ENCODE measurements at places on chromosomes 2 and 18.

DNA sequence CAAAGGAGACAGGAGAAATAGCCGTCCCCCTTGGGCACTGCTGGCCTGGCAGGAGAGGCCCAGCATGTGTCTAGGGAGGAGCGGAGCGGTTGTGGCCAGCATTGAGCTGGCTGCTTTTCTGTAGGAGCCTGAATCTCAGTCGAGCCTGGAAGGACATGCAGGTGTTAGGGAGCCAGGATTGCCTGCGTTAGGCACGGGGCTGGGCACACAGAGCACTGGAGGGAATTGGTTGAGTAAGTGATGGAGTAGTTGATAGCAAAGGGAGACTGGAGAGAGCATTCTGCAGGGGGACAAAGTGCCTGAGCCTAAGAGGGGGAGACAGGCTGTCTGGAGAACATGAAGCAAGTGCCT is 22.8 kb downstream of the ASAP2 start:
- DNase-seq: no peak

- DNase-seq: peak; percentile 6
These were observed 6.9 kb upstream of the CASP10 start for GRCh38 chr2:201176081-201176481.

DNA sequence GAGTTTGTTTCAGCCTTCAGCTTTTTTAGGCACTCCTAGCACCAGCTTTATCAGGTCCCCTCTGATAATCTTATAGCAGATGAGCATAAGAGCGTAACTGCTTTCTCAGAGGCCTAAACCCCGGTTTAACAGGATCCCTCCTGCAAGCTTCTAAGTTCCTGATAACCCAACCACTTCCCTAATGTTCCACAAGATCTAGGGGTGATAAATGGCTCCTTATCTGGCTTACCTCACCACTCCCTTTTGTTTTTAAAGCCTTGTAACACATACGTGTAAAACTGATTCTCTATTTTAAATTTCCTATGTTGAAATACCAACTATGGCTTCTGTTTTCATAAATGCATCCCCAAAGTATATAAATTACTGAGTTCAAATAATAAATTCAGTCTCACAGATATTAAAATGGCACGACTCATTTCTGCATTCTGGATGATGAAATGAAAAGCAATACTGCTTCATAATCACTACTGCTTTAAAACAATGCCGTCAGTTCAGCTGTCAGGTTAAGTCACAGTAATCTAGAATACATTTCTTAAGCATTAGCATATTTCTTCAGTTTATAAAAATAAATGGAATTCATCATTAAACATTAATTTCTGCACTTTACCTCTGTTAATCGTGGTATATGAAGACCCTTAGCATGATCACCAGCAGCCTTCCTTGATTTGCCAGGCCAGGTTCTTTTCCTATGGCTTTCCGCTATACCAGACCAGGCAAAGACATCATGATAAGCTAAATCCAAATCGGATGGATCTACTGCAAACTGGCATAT is 126.3 kb downstream of the C2orf74 start:
- no peak for DNase-seq

- DNase-seq: no peak
These were observed 529.1 kb downstream of the IRS1 start for GRCh38 chr2:226270285-226271058.

GRCh38 chr2:37877457-37878315 is 47.4 kb upstream of the RMDN2 start:
- peak; percentile 45 for DNase-seq

DNA sequence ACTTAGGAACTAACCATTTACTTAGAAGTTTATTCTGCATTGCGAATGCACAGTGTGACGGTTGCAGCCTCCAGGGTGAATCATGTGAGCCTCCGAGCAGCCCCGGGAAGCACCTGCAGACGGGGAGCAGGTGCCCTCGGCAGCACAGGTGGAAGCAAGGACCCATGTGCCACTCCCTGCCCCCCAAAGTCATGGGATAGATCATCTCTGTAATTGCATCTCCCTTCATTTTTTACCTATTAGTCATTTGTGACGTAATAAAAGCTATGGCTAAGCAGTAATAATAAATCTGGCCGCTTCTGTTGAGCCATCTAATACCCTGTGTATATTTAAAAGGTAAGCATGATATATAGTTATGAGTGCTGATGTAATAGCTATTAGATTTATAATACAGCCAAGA is 97.2 kb downstream of the PTGR3 start:
- peak; percentile 7 for DNase-seq

DNA sequence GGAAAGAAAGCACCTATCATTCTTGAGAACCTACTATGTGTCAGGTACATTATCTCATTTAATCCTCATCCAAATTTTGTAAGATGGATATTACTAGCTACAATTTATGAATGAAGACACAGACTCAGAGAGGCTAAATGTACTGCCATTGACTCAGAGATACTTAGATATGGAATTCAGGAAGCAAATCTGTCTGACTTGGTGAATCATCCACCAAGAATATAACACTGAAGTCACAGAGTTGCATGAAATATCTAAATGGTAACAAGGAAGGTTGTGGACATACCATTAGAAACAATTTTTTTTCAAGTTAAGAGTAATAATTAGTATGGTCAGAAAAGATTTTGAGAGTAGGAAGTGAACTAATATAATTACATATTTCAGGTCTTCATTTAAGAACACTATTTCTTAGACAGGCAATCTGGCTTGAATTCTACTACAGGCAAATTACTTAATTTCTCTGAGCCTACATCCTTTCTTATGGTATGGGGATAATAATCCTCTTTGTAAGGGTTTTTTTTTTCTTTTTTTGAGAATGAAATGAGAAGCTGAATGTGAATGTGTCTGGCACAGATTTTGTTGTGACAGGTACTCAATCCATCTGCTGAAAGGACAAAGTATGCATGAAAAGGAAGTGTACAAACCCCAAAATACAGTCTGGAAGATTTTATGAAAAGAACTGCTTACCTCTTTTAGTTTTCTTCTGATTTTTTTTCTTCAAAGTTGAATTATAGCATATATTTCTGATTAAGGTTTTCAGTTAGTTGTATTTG is 14.8 kb upstream of the C2orf66 start:
- no peak for DNase-seq

- no peak for DNase-seq
These were observed 79.8 kb downstream of the LIMS1 start for GRCh38 chr2:108614043-108614545.

- no peak for DNase-seq
These were observed 629.9 kb upstream of the ACVR2A start for GRCh38 chr2:147214914-147215313.

DNA sequence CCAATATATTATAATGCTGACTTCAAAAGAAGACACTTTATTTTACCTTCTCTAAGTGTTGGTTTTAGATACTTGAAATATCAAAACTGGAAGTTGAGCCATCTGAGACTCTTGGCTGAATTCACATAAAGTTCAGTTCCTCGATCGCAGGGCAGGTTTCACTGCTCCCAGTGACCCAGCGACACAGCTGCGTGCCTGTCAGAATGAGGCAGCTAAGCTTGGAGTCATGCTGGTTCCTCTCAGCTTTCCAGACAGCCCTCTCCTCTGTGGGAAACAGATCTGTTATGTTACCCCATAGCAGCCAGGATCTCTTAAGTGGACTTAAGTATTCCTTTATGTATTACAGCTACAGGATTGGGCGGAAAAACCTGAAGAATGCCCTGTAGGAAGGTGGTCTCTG is 142.8 kb upstream of the ALPP start:
- DNase-seq: no peak

- DNase-seq: no peak
These were observed 32.4 kb downstream of the NDUFAF7 start for GRCh38 chr2:37263839-37264238.

Measured in NCI-H1105 (cell line).